ENCODE measurements at places on chromosomes 6 and 20. TPM values are rescaled to one million over a fixed set of nuclear protein-coding genes. Genes with fewer than 3 reads are reported as not detected.

GRCh38 chr20:20713244-20713765 is 861 bp upstream of the RALGAPA2 start:
- no peak for DNase-seq

DNA sequence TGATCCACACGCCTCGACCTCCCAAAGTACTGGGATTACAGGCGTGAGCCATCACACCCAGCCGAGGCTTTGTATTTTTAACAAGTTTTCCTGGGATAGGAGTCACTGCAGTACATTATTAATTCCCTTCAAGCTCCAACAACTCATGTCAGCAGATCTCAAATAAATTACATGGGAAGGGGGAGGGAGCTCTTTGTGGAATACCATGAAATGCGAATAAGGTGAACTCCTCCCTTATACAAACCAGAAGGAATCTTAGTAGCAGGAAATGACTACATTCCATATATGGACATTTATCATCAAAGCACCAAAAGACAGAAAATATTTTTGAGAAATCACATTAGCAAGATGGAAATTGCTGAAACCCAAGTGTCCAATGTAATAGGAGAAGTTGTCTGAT is 2.9 kb downstream of the GSS start:
- no peak for DNase-seq

DNA sequence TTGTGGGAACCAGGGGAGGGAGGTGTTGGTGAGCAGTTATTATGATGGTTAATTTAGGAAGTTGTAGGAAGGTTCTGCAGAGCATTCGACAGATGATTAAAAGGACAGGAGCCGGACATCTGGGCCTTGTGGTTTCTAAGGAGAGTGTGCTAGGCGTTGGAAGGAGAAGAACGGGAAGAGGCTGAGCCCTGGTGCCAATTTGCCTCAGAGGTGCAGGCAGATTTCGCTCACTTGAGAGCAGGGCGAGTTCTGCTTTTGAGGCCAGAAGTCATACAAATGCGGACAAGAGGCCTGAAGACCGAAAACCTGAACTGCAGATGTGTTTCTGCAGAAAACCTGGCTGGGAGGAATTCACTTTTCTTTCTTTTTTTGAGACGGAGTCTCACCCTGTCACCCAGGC is 30.5 kb upstream of the RPS6KA2 start:
- no peak for DNase-seq

GRCh38 chr6:136739501-136739900 is 52.8 kb downstream of the MAP3K5 start:
- DNase-seq, result no peak

GRCh38 chr20:36624068-36624943 is 18.7 kb downstream of the RAB5IF start:
- DNase-seq, result no peak

FNDC1 gene
- 4.6 TPM for total RNA-seq

ELOVL4 gene
- 1.7 TPM for total RNA-seq
